T-helper 1 cell (primary cell): ENCODE measurements at places on chromosomes 7 and 10.

DNA sequence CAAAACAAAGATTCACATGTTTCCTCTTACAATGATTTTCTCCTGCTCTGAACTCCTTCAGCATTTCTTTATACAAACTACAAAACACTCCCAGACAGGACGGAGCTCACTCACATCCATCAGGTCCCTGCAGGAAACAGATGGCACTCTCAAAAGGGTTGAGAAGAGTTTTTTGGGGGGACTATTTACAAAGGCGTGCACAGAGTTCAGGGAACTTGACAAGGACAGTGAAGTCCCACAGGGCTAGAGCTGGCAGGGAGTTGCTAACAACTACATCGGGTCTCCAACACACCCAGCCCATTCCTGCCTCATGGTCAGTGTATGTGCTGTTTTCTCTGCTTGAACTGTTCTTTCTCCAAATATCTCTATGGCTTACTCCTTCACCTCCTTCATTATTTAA lies 24.7 kb upstream of the YAE1 start:
- no peak for DNase-seq

- DNase-seq: no peak
Observed at GRCh38 chr10:133230387-133231195, 574 bp downstream of the UTF1 start.

DNA sequence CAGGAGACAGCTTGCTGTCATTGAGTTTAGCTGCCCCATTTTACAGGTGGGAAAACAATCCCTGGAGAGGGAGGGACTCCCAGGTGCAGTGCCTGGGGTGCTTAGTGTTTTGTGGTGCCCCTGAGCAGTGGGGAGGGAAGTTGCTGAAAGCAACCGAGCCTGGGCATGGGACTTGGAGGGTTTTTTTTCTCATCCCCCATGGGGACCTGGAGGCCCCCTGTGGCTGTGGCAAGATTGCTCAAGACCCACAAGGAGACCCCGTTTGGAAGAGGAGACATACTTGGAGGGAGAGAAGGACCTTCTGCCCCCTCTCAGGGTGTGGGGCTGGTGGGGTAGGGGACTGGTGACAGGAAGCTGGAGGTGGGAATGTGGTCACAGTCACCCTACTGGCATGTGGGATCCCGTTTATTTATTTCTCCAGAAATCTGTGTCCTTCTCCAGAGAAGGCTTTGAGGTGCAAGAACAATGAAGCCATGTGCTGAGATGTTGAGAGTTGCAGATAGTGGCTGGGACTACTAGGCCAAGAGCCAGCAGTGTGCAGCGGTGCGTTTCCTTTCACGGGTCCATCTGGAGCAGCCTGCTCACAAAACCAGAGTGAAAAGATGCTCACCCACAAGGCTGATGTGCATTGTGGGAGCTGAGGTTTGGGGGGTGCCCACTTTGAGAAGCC lies 21.5 kb downstream of the ZMIZ1 start:
- DNase-seq: no peak

GRCh38 chr7:101164071-101164840 lies 1.1 kb downstream of the VGF start:
- no peak for DNase-seq

DNA sequence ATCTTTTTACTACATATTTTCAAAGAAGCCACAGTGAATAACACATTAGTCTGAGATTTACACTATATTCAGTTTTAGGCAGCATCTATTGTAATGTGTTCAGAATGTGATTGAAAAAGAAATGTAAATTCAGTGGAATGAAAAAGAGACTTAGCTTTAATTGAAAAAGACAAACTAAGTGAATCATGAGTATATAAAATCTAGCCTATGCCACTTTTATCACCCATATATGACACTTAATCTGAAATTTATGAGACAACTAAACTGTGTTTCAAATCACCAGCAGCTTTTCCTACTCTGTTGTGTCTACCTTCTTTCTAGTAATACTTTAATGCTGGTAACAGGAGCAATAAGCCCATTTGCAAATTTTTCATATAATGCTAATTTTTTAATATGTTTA lies 4.7 kb downstream of the SKAP2 start:
- DNase-seq: no peak

- DNase-seq: no peak
Observed at GRCh38 chr10:101778781-101779543, 3.0 kb upstream of the FGF8 start.

- no peak for DNase-seq
Observed at GRCh38 chr7:47310020-47310419, 271.9 kb downstream of the TNS3 start.

DNA sequence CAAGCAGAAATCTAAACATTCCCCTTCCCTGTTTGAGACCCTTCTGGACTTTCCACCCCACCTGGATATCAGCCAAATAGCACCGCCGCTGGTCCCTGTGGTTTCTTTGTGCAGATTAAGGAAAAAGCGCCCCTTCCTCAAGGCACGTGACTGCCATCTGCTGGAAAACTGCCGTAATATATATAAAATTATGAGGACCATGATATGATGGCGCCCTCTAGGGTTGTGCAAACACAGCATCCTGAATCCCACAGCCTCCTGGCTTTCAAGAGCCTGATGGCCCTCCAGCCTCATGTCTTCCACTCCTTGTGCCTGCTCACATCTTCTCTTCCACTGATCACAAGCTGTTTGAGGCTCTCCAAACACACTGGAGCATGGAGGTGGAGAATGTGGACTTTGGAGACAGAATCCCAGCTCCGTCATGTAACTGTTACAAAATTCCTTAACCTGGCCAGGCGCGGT lies 121.3 kb downstream of the MYL10 start:
- DNase-seq: no peak

DNA sequence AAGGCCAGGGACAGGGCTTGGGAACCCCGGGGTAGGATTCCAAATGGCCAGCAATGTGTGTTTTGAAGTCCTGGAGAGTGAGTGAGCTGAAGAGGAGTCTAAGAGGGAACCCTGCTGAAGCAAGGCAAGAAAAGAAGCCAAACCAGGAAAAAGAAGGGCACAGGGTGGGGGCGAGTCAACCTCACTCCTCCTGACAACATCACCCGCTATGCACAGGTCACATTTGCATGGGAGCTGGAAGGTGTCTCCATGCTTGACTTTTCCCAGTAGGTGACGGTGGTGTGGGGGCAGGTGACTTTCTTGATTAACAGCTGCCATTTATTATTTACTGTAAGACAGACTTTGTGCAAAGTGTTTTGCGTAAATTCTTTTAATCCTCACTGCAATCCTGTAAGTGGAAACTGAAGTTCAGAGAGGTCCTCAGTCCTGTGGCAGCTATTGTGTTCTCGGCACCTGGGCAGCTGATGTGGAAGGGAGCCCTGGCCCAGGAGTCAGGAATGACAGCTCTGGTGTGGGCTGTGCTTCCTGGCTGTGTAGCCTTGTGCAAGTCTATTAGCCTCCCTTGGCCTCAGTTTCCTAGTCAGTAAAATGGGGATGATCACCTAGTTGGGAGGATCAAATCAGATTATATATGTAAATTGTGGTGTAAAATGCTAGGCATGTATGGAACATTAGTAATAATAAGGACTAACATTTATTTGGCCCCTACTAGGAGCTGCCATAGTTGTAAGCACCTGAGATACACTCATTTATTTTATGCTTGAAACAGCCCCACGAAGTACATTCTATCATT lies 90.9 kb downstream of the SH3PXD2A start:
- no peak for DNase-seq

DNA sequence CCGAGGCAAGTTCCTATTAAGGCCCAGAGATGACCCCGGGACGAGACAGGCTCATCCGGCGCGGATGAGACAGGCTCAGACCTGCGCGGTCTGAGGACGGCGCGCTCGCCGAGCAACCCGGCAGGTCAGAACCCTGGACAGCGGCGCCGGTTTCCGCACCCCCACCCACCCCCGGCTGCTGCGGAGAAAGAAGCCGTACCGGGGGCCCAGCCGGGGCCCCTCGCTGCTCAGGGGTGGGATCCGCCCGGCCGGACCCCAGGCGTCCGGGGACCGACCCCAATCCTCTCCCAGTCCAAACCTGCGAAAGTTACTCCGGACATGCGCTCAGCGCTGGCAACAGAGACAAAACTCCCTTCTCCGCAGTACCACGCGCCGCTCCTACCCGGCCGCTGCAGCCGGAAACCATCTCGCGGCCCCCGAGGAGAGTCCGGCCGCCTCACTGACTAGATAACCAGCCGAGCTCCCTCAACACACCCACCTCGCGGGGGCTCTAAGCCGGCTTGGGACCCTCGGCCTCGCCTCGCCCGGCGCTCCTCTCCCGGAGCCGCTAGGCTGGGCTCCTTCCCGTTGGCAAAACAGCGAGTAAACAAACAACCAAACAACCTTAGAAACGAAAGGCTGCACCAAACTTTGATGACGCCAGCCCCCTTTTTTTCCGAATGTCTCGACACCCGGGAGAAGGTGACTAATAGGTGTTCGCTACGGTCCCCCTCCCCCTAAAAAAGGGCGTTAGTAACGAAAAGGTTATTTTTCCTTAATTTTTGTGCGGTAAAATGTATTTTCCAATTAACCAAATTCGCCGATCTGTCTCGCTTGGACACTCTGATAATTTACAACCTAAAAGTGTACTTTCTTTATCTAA lies 2.3 kb upstream of the DRGX start:
- DNase-seq: peak; percentile 36
